ENCODE measurements at places on chromosomes 3 and 15.

DNA sequence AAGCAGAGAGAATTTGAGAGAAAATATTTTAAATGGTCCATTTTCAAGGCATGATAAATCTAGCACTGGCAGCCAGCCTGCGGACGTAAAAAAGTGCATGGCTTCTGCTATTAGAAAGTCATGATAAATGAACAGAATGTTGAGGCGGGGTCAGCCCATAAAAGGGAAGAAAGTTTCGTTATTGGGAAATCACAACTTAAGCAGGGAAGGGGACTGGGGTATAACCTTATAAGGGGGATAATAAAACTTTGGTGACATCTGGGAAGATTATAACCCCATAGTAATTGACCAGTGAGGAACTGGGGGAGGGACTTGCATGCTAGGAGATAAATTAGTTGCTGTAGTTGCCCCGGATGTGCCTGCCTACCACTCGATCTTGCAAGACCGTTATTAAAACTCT is 88.4 kb upstream of the PLSCR4 start:
- no peak for DNase-seq

DNA sequence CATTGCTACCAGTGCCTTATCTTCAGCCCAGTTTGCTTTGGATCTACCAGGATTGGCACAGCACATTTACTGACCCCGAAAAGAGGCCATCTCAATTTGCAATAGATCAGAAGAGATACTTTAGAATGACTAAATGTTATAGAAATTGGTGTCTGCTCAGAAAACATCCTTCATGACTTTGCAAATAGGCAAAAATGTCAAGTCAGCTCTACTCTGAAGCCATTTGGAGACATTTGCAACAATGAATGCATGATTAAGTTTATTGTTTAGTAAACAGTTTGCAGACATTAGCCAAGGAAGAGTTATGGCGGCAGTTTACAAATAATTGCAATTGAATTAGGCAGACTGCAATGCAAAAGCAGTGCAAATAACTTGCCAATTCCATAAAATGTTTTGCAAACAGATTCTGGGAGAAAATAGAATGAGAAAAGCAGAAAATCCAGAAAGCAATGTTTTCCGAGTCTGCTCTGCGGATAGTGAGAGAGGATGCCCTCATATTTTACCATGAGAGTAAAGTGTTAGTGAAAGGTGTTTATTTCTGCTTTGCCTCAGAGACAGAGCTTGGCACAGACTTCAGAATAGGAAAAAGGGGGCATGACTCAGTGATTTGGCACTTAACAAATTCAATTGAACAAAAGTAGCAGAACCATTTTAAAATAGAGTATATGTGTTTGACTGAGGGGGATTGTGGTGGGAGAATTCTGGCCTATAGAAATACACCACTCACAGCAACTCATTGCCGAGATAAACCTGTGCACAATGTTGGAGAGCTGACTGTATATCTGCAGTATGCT is 334.9 kb upstream of the NR2F2 start:
- DNase-seq: no peak

DNA sequence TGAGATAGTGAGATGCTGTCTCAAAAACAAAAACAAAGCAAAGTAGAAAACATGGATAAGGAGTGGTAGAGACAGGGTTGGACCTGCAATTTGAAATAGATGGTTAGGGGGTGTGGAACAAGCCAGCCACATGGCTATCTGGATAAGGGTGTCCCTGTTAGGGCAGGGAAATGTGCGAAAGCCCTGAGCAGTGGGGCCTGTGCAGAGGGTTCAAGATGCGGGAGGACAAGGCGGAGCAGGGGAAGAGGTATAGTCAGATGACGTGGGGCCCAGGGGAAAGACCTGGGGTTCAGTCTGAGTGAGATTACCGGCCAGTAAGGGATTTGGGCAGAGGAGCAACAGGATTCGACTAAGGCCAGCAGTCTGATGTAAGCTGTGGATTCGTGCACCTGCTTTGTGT is 18.4 kb upstream of the NR2E3 start:
- no peak for DNase-seq

- no peak for DNase-seq
Observed at GRCh38 chr15:64017591-64018163, 28.6 kb downstream of the DAPK2 start.

GRCh38 chr15:100671858-100672543 is 69.6 kb downstream of the ASB7 start:
- no peak for DNase-seq

GRCh38 chr3:160544844-160545503 is 20.4 kb downstream of the KPNA4 start:
- no peak for DNase-seq

GRCh38 chr15:96627031-96627568 is 296.6 kb downstream of the NR2F2 start:
- DNase-seq: no peak

DNA sequence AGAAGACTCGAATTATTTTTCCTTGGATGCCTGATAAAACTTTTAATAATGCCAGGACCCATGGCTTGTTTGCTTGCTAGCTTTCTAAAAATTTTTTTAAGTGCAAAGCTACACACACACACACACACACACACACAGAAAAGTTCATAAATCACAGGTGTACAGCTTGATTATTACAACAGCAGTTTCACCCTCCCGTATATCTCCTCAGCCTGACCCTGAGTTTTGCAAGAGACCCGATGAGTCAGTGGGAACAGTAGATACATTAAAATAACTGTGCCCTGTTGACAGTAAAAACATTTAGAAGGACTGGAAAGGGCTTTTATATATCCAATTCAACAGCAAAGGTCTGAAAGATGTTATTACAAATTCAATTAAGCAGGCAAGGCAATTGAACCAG is 46.7 kb downstream of the EMC4 start:
- no peak for DNase-seq

GRCh38 chr15:71002316-71002715 is 109.7 kb downstream of the LRRC49 start:
- no peak for DNase-seq

GRCh38 chr3:134642445-134643149 is 8.2 kb downstream of the KY start:
- DNase-seq: no peak

- no peak for DNase-seq
Observed at GRCh38 chr15:73632670-73633058, 525 bp downstream of the NPTN start.

- DNase-seq: no peak
Observed at GRCh38 chr3:141960731-141961130, 84.3 kb downstream of the ATP1B3 start.

DNA sequence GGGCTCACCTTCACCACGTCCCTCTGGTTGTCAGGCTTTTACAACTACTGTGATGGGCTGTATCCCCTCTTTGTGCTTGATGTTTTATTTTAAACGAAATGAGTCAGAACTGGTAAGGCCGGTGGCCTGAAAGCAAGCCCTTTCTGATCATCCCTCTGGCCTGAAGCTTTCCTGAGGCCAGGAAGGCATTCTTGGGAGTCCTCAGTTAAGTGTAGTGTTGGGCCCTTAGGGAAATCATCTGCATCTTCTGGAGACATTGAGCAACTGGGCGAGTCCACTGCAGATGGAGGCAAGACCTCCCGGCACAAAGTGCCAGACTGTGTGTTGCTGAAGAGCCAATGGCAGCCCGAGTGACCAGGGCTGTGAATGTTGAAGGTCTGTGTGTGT is 33.0 kb upstream of the AMOTL2 start:
- DNase-seq: no peak

- DNase-seq: no peak
Observed at GRCh38 chr3:59027607-59028006, 22.2 kb downstream of the CFAP20DC start.

DNA sequence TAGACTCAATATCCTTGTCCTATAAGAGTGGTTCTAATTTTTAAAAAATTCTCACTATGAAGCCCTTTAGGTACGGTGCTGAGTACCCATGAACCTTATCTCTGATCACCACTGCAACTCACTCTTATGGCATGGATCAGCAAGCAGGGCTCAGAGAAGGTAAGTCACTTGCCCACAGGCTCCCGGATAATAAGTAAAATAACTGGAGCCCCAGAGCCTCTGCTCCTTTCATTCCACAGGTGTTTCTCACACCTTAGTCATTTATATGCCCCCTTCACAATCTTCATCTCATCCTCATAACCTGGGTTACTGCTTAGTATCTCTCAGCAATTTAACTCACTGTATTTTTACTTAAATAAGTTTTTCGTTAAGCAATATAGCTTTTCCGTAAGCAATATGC is 28.4 kb upstream of the AKAP13 start:
- DNase-seq: no peak

GRCh38 chr3:187021748-187022402 is 91.5 kb downstream of the ST6GAL1 start:
- no peak for DNase-seq

GRCh38 chr3:149180057-149180573 is 41.5 kb downstream of the CP start:
- no peak for DNase-seq

DNA sequence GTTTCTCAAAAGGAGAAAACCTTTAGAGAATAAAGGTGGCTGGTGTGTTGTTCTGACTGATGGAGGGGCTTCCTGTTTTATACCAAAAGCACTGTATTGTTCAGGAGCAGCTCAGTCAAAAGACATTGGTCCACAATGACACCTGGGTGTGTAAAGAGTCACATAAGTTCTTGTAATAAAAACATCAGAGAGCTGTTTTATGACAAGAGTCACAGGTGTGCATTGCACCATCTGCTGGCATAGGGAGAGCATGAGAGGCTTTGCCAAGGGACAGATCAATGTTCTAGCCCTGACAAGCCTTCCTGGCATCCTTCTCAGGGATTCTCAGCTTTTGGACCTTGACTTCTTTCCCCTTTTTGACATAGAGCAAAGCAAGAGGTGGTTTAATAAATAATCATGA is 20.4 kb downstream of the ARPP21 start:
- DNase-seq: peak; percentile 46

GRCh38 chr3:175411405-175411804 is 552.3 kb downstream of the NAALADL2 start:
- DNase-seq: no peak

- no peak for DNase-seq
Observed at GRCh38 chr15:40762919-40763800, 708 bp upstream of the GCHFR start.

DNA sequence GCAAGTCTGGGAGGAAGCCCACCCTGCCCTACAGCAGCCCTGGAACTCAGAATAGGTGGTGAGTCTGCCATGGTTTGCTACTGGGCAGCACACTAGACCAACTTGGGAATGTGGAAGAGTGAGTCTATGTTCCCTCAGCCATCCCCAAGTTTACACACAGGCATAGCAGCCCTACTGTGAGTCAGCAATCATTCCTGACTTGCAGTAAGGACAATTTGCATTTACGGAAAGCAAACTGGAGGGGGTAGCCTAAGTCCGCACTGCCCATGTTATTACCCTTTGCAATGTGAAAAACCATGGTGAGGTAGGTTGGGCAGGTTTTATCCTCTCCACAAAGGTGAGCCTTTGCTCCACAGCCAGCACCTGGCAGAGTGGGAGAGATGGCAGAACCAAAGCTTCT is 4.6 kb downstream of the TCTA start:
- no peak for DNase-seq

GRCh38 chr3:193983846-193984818 is 151.8 kb upstream of the HES1 start:
- DNase-seq: no peak

- DNase-seq: no peak
Observed at GRCh38 chr3:46110701-46111493, 83.6 kb upstream of the XCR1 start.
